ENCODE measurements at places on chromosomes 3 and 15.

DNA sequence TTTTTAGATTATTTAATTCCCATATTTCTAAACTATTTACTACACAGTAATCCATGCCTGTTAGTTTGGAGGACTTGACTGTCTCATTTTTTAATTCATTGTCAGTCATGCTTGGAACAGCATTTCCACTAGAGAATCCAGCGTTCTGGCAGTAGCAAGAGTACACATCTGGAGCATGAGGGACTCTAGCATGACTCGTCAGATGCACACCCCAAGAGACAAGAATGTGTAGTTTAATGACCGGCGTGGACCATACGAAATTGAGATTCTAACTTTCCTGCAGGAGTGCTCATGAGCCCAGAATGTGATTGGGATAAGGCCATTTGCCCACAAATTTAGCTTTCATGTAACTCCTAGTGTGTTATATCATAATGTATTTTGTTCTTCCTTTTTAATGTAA lies 48.9 kb downstream of the ASB7 start:
- no peak for DNase-seq

- no peak for DNase-seq
Measured at GRCh38 chr3:175288621-175289020, 429.5 kb downstream of the NAALADL2 start.

- DNase-seq: no peak
Measured at GRCh38 chr3:72766866-72767265, 81.4 kb downstream of the SHQ1 start.

GRCh38 chr3:74287557-74287956 lies 326.9 kb downstream of the CNTN3 start:
- DNase-seq: no peak

DNA sequence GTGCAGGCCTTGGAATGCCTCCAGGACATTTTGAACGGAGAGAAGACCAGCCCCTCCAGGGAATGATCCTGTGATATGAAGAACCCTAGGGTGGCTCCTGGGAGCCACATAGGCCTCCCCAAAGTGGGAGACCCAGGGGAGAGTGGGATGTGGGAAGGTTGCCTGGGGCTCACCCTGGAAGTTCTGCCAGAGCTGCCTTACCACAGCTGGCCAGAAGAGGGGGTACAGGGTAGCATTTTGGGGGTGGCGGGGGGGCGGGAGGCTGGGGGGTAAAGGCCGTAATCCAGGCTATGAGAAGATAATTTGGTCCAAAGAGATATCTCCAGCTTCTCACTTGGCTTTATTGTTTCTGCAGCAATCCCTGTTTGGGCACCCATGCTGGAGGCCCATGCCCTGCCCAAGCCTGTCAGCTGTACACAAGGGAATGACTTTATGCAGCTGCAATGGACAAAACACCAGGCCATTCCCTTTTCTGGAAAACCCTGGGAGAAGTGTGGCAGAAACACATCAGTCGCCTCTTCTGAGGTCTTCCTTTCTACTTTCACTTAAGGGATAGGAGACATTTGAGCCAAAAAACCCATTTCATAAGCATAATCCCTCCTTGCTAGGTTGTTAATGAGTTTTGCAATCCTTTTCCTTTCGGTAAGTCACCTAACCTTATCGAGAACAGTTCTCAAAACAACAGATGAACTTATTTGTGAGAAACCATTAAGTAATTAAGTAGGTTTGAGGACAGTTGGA lies 11.0 kb upstream of the MUSTN1 start:
- no peak for DNase-seq
